HFFc6 (cell line): ENCODE measurements at places on chromosomes 7 and 10.

- DNase-seq, result no peak
- H3K36me3 ChIP-seq, result no peaks in the 10 kb centered on the region
- no peak overlapping the region for H3K4me3 ChIP-seq
- no peaks in the 10 kb centered on the region for H3K27me3 ChIP-seq
- no peak overlapping the region for H3K27ac ChIP-seq
Observed at GRCh38 chr10:116429288-116429977, 1.8 kb downstream of the PNLIPRP3 start.

- no peak overlapping the region for H3K4me3 ChIP-seq
- DNase-seq, result no peak
- no peaks in the 10 kb centered on the region for H3K27me3 ChIP-seq
- no peak overlapping the region for H3K27ac ChIP-seq
- peaks cover 18% of the 10 kb centered on the region for H3K4me1 ChIP-seq
- H3K36me3 ChIP-seq, result peaks cover under 1% of the 10 kb centered on the region; the same call in 1 of the 2 replicates
Observed at GRCh38 chr7:7862393-7862792, 106.2 kb upstream of the GLCCI1 start.

DNA sequence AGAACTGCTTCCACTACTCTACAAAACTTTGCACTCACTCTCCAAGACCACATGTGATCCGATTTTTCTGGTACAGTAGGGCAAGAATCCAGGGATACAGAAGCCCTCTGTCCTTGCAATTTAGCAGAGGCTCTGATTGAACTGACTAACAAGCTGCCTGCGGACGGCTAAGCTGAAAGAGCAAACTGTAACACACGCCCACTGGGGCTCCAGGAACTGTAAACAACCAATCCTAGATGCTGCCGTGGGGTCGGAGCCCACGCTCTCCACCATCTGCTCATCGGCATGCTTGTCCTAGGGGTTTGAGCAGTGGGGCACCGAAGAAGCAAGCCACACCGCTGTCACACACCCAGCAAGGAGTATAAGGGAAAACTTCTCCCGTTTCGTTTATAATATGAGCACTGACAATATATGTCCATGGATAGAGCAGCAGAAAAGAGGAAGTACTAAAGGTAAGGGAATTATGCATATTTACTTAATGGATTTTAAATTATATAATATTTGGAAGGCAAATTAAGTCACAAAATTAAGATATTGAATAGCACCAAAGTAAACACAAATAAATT is 634.4 kb upstream of the POT1 start:
- no peaks in the 10 kb centered on the region; the same call in 1 of the 2 replicates for H3K36me3 ChIP-seq
- H3K4me3 ChIP-seq, result no peak overlapping the region

- DNase-seq, result peak; percentile 36
- no peak overlapping the region for H3K27ac ChIP-seq
- no peaks in the 10 kb centered on the region for H3K36me3 ChIP-seq
Observed at GRCh38 chr7:82697897-82698296, 254.3 kb upstream of the CACNA2D1 start.

- no peaks in the 10 kb centered on the region; the same call in none of the 2 replicates for H3K27me3 ChIP-seq
- H3K4me1 ChIP-seq, result peaks cover 19% of the 10 kb centered on the region
- DNase-seq, result no peak
- no peak overlapping the region for H3K4me3 ChIP-seq
- no peak overlapping the region for H3K27ac ChIP-seq
- peaks cover 10% of the 10 kb centered on the region for H3K36me3 ChIP-seq
Observed at GRCh38 chr10:132366006-132366405, 31.0 kb upstream of the PWWP2B start.

DNA sequence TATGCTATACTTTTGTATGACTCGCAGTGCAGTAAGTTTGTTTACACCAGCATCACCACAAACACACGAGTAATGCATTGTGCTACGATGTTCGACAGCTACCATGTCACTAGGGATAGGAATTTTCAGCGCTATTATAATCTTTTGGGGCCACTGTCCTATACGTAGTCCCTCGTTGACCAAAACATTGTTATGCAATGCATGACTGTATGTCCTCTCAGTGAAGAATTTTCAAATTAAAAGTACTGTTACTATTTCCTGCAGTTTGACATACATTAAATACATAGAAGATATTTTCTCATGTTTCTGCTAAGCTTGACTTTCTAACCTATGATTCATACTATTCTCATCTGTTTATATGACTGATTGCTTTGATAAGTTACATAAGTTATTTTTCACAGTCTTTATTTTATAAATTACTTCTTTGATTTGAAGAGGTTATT is 203.6 kb downstream of the VTI1A start:
- no peaks in the 10 kb centered on the region for H3K36me3 ChIP-seq
- H3K4me1 ChIP-seq, result peaks cover 26% of the 10 kb centered on the region
- DNase-seq, result peak; percentile 28
- no peak overlapping the region; the same call in 1 of the 2 replicates for H3K27ac ChIP-seq
- no peaks in the 10 kb centered on the region for H3K27me3 ChIP-seq

DNA sequence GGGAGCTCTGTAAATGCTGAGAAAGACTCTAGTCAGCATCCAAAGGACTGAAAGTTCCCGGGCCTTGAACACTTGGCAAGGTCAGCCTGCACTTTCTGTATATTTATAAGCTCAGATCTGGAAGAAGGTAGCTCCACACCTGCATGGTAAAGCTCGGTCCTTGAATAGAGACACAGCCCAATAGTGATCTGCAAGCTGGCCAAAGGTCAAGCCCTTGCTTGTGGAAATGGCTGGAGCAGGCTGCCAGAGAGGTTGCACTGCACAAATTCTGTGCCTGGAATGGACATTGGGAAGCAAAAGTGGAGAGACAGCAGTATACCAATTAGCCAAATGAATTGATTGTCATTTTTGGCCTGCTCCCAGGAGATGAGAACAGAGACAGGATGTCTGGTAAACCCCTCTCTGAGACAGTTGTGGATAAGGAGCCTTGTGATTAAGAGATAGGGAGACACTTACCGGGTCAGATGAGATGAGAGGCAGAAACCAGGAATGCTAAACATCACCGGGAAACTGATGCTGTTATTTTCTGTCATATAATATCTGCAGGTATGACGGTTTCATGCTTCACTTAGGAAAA is 8.0 kb upstream of the FRA10AC1 start:
- no peaks in the 10 kb centered on the region for H3K27me3 ChIP-seq
- no peaks in the 10 kb centered on the region for H3K36me3 ChIP-seq
- no peak overlapping the region for H3K4me3 ChIP-seq

DNA sequence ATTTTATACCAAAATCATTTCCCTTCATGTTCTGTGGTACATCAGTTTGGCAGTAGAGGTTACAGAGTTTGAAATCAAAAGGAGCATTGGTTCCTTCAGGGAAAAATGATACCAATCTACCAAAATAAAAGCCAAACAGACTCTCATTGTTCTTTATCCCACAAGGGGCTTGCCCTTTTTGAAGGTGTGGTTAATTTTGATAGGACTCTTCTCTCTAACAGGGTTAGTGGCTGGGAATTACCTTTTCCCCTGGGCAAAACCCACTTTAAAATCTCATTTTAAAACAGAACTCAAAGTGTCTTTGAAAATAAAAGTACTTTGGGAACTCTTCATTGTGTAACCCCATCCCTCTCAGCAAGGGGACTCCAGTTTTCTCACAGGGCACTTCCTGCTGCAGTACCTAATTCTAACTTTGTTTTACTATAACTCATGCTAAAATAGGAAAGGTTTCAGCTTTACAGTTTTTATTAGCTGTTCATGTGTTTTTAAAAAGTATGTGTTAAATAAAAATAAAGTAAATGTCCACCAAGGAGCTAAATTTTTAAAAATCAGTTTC is 30.6 kb downstream of the SMNDC1 start:
- no peak for DNase-seq
- H3K4me1 ChIP-seq, result peaks cover 19% of the 10 kb centered on the region
- peaks cover 1% of the 10 kb centered on the region; the same call in 1 of the 2 replicates for H3K27me3 ChIP-seq
- no peak overlapping the region for H3K4me3 ChIP-seq
- H3K27ac ChIP-seq, result no peak overlapping the region

GRCh38 chr10:101219139-101219945 is 9.9 kb downstream of the LBX1 start:
- H3K36me3 ChIP-seq, result peaks cover 4% of the 10 kb centered on the region; the same call in 1 of the 2 replicates
- peaks cover 18% of the 10 kb centered on the region for H3K4me1 ChIP-seq
- no peak overlapping the region for H3K27ac ChIP-seq

- H3K27ac ChIP-seq, result peak overlapping the region; percentile 88
- peak overlapping the region; percentile 89 for H3K4me3 ChIP-seq
- peaks cover 26% of the 10 kb centered on the region for H3K36me3 ChIP-seq
- DNase-seq, result no peak
- no peaks in the 10 kb centered on the region for H3K27me3 ChIP-seq
Observed at GRCh38 chr7:74175340-74175739, 1.2 kb downstream of the EIF4H start.

DNA sequence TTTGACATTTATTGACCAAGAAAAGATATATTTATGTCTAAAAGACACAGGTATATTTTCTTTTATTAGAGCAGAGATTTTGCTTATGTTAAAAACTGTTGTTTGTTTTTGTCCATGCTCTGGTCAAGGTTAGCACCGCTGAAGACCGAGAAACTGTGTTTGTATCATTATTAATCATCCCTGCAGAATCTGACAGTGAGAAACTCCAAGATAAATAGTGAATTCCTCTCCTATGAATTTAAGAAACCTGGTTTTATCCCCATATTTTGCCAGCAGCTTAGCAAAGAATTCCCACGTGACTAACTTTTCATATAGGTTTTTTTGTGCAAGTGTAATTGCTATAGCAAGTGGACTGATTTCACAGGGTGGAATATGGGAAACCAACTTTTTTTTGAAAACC is 77.6 kb downstream of the FRMD4A start:
- H3K36me3 ChIP-seq, result no peaks in the 10 kb centered on the region
- H3K27me3 ChIP-seq, result peaks cover 13% of the 10 kb centered on the region
- H3K27ac ChIP-seq, result no peak overlapping the region
- DNase-seq, result no peak
- H3K4me3 ChIP-seq, result no peak overlapping the region
- H3K4me1 ChIP-seq, result no peaks in the 10 kb centered on the region

DNA sequence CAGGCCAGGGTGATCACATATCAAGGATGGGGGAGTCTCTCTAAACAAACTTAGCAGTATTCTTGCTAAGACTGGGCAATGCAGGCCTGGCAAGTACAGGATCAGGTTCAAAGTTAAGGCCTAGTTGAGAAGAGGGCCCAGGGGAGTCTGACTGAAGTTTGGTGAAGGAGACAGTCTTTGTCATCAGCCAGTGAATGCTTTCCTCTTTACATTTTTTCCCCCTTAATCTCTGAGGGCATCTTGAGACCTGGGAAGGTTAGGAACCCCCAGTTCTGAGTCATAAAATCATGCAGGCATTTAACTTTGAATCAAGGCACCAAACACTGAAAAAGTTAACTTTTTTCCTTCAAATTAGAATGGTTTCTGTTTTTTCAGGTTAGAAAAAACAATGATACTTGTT is 311.5 kb downstream of the REEP3 start:
- H3K4me3 ChIP-seq, result no peak overlapping the region
- H3K27me3 ChIP-seq, result peaks cover 10% of the 10 kb centered on the region
- no peaks in the 10 kb centered on the region for H3K36me3 ChIP-seq
- DNase-seq, result no peak
- H3K4me1 ChIP-seq, result peaks cover 6% of the 10 kb centered on the region; the same call in 1 of the 2 replicates

DNA sequence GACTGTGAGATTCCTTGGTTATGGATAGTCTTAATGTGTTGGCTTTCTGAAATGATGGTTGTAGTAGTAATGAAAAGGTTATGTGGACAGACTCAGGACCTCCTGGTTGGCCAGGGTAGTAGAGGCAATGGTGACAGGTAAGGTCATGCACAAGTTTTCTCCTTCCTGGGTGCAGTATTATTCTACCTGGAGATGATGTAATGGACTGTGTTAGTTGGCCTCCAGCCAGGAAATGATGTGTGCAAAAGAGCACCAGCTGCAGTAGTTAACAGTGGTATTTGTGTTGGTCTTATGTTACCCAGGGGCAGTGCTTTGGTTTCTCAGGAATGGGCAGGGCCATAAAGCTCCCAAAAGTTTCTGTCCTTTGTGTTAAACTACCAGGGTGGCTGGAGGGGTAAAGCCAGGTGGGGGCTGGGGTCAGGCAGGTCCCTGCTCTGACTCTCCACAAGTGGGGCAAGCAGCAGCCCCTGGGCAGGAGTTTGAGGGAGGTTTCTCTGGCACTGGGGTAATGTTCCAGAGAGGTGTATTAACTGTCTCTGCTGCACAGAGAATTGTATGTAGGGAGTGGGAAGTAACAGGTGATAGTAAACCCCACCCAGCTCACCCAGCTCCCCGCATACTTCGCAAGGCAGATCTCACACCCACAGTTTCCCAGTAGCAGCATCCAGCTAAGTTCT is 36.3 kb downstream of the GPR22 start:
- no peak overlapping the region for H3K4me3 ChIP-seq
- H3K27ac ChIP-seq, result no peak overlapping the region
- no peaks in the 10 kb centered on the region; the same call in 1 of the 2 replicates for H3K27me3 ChIP-seq
- H3K36me3 ChIP-seq, result peaks cover 16% of the 10 kb centered on the region

GRCh38 chr10:102795453-102796406 is 41.5 kb downstream of the CYP17A1 start:
- peaks cover 7% of the 10 kb centered on the region; the same call in 1 of the 2 replicates for H3K36me3 ChIP-seq
- no peak overlapping the region for H3K4me3 ChIP-seq
- peaks cover 34% of the 10 kb centered on the region for H3K4me1 ChIP-seq
- no peaks in the 10 kb centered on the region; the same call in 1 of the 2 replicates for H3K27me3 ChIP-seq

GRCh38 chr10:14625192-14625631 is 149.5 kb downstream of the FAM107B start:
- H3K4me1 ChIP-seq, result no peaks in the 10 kb centered on the region
- peaks cover 19% of the 10 kb centered on the region for H3K27me3 ChIP-seq
- no peak overlapping the region for H3K27ac ChIP-seq
- H3K36me3 ChIP-seq, result no peaks in the 10 kb centered on the region; the same call in 1 of the 2 replicates
- no peak overlapping the region for H3K4me3 ChIP-seq

DNA sequence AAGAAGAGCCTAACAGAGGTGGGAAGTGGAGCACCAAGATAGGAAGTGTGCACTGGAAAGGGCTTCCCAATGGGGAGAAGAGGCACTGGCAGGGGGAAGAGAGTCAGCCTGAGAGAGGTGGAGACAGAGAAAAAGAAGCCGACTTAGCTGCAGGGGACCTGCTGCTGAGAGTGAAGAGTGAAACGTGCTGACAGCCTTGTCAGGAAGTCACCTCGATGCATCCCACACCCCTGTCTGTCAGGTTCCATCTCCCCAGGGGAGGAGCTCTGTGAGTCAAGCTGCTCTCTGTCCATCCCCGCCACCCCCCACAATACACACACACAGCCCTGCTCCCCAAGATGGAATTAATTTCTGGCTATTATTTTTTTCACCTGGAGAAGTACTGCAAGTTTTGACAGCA is 14.0 kb downstream of the KAZALD1 start:
- no peaks in the 10 kb centered on the region for H3K36me3 ChIP-seq
- peaks cover 15% of the 10 kb centered on the region for H3K4me1 ChIP-seq
- no peak overlapping the region for H3K27ac ChIP-seq

DNA sequence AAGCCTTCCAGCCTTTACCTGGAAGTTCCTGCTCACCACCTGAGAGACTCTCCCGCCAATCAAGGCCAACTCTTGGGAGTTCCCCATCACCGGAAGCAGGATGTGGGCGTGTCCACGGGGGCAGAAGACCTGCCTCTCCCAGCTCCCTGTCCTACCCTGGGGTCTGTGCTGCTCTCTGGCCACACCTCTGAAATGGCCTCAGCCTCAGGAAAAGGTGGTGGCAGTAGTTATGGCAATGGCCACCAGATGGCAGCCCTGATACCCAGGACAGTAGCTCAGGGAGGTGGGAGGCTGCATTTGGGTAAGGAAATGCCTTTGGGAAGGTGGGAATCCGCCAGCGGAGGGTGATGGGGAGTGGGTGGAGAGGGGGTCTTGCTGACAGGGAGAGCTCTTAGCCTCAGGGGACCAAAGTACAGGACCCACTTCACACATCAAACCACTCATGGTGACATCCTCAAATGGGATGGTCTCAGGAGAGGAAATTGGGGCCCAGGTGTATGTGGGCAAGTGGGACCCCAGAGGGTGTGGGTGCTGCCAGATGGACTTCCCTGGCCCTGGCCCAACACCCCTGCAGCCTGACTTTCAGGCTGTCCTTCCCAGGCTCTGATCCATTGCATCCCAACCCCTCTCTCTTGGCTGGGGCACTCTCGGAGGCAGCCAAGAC is 33.9 kb downstream of the KAZALD1 start:
- no peak overlapping the region for H3K4me3 ChIP-seq
- H3K4me1 ChIP-seq, result peaks cover 18% of the 10 kb centered on the region
- H3K27me3 ChIP-seq, result peaks cover 45% of the 10 kb centered on the region
- peak; percentile 50 for DNase-seq
- H3K36me3 ChIP-seq, result no peaks in the 10 kb centered on the region
